Left renal pelvis (tissue), 4 donors: ENCODE measurements at places on chromosomes 1 and 21.

DNA sequence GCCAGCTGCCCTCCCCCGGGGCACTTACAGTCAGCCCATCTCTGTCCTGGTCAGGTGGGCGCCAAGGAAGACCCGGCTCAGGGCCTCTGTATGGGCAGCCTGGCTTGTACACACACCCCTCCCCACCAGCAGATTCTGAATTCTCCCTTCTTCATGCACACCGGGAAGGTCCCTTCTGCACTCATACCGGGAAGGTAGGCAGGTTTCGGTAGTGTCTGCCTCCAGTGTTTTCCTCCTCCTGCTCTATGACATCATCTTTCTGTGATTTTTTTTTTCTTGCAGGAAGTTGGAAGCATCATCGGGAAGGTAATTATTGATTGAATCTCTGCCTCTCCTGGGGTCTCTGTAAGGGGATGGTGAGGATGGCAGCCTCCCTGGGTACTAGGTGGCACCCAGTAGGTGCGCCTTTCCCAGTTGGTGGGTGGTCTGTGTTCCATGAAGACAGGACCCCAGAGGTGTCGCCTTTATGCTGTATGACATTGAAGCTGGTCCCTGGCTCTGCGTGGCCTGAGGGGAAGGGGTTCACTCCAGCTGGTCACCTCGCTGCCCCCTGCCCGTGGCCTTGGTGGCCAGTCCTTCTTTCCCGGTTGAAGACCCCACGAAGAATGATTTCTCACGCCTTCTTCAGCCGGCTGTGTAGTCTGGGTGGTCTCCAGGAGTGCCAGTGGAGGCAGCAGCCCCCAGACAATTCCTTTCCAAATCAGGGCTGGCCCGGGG is 82.1 kb upstream of the COL6A1 start:
- no peak for DNase-seq

DNA sequence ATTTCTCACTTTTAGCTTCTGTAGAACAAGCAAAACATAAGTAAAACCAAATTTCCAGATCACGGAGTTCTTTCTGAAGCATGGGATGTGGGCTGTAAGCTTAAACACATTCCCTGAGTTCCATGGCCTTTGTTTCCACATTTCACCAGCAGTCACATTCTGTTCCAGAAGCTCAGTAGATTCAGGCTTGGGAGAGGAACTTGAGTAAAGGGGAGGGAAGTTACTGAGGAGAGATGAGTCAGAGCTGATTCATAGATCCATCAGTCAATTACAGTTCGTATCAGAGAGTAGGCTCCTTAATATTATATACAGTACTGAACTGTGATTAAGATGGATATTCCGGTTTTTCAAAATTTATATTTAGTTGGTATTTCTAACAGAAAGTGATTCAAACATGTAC is 614.3 kb downstream of the NCAM2 start:
- DNase-seq, result no peak

DNA sequence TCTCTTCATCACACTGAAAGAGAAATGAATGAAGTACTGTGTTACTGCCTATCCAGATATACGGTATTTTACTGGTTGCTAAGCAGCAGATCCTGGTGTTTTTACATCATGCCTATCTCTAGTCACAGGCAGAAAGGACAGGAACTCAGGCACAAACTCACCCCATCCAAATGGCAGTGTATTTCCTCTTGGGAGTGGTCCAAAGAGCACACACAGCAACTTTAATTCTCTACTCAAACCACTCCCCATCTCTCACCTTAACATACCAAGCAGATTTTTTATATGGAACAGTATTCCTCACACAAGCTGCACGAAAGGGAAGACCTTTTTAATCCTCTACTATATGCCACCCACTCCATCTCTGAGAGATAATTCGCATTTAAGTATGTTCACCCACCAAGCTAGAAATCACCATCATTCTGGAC is 27.3 kb downstream of the EIF4G3 start:
- no peak for DNase-seq

DNA sequence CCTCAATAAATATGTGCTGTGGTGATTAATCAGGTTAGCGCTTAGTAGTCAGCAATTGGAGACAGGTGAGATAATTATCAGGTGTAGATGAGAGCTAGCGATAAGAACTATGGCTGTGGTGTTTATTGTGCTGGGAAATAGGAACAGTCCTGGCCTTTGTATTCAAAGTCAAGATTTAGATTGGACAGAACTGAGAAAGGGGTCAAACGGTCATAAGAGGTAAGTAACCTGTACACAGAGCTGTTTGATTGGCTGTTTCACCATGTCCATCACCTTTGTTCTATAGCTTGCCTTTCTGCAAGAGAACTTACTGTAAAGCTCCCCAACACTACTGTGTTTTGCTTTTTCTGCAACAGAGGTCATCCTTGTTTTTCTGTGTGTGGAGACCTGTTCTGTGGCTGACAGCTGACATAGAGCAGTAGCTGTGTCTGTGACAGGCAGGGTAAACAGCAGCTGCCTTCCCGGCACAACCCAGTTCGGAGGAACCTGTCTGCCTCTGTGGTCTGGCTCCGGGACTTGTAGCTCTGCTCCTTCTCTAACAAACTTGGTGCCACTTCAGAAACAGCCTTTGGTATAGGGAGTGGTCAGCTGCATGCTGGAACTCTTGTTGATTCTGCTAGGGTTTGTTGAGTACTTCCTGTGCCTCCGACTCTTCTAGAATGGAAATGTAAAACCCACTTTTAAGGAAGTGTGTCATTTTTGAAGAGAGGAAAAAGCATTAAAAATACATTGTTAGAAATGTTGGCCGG is 21.1 kb upstream of the CDC42 start:
- DNase-seq, result no peak
